ENCODE measurements at places on chromosomes 2 and 18.

DNA sequence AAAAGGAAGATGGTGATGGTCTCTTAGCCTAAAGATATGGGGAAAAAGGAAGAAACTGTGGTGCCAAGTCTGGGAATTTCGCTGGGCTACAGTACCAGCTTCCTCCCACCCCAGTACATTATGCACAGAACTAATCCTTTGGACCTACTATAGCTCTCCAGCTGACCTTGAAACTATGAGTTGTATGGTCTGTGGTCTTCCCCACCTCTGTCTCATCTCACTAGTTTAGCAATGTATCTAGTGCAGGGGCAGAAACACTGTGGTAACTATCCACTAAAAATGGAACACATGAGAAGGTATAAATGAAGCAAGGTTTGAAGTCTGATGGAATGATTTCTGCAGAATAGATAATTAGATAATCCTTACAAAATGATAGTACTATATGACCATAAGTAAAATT is 190.4 kb upstream of the CCDC150 start:
- DNase-seq, result no peak

- no peak for DNase-seq
Measured at GRCh38 chr2:179613701-179614100, 247.7 kb downstream of the ZNF385B start.

DNA sequence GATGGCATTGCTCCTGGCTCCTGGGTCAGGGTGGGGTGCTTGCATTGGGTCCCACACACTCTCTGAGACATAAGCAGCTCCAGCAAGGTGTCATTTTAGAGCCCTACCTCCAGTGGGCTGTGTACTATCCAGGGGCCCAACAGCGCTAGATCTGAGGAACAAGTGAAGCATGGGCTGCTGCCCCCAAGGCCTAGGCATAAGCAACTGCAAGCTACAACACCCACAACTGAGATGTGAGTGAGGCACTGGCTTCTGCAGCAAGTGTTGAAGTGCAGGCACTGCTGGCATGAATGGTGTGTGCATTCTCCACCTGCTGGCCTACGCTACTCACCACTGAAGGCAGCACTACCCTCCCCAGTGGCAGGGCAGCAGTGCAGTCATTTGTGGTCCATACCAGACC is 81.0 kb upstream of the STK39 start:
- no peak for DNase-seq

DNA sequence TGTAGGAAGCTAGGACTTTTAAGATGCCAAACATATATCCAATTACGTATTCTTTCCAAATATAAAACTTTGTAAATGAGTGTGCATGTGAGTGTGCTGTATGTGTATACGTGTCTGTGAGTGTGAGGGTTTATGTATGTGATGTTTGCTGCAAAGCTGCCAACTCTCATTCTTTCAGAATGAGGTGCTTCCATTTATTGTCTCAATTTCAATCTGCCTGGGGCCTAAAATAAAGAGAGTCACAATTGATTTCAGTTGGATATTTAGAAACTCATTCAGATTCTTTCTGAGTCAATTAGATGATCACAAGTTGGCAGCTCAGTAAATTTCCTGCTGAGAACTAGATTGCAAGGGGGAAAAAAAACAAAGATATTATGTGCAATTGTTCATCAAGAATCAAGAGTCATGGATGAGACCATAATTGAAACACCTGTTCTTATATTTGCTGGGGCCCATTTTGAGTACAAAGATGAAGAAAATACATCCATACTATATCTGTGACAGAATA is 621.2 kb upstream of the ACVR2A start:
- no peak for DNase-seq

- no peak for DNase-seq
Measured at GRCh38 chr2:68280796-68281195, 28.5 kb upstream of the PPP3R1 start.

DNA sequence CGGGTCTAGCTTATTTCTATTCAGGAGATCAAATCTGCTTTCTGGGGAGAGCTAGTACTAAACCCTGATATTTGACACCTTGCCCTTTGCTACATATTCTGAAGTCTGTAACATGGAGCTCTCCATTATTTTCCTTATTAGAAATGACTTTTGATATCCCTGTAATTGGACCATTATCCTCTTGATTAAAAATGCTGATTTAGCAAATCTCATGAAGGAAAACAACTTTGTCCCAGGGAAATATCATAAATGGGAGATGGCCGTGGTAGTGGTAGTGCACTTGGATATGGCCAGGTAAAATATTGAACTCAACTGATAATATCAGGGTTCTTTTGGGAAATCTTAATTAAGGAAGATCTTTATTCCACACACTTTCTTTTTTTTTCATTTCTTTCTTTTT is 326.5 kb downstream of the RPRM start:
- no peak for DNase-seq

DNA sequence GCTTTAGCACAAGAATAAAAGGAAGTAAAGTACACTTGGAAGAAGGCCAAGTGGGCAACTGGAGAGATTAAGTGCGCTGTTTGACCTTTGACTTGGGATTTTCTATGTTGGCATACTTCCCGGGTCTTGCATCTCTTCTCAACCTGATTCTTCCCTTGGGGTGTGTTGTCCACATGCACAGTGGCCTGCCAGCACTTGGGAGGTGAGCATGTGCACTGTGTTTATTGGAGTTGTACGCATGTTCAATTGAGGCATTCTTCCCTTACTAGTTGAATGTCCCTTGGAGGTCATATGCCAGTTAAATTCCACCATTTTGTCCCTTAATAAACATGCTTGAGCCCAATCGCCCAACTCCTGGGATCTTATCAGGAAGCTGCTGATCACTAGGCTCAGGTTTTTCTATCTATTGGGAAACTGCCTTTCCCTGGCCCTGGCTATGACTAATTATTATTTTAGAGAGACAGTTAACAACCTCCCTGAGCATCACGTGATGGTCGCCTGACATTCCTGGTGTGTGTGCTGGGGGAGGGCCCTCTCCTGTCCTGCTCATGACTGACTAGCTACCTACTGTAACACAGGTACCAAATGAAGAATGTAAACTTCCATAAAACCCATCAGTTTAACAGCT is 62.5 kb upstream of the RAPGEF4 start:
- DNase-seq, result no peak

GRCh38 chr2:239360421-239361310 is 40.2 kb downstream of the HDAC4 start:
- DNase-seq, result no peak

DNA sequence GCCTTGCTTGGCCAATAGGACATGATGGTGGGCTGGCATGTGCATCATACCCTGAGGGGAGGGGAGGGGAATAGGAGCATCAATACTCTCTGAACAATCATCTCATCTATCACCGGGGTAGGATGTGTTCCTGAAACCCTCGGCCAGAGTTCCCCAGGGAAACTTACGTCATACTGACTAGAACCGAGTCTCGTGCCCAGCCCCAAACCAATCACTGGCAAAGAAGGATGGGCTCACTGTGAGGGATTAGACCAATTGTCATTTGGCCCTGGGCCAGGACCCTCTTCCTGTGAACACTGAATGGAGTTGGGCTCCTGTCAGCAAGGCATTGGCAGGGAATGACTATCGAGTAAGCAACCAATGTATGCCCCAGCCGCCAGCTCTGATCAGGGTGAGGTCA is 261.5 kb downstream of the MYCN start:
- no peak for DNase-seq

GRCh38 chr2:136164280-136164776 is 46.4 kb upstream of the CXCR4 start:
- DNase-seq, result no peak

GRCh38 chr2:188383158-188383557 is 91.5 kb downstream of the GULP1 start:
- no peak for DNase-seq

- no peak for DNase-seq
Measured at GRCh38 chr18:66226782-66227181, 377.1 kb downstream of the CDH19 start.
